ENCODE measurements at places on chromosomes 16 and 17.
A peak's percentile ranks its signal among the peaks of the same experiment; 100 is the strongest.

DNA sequence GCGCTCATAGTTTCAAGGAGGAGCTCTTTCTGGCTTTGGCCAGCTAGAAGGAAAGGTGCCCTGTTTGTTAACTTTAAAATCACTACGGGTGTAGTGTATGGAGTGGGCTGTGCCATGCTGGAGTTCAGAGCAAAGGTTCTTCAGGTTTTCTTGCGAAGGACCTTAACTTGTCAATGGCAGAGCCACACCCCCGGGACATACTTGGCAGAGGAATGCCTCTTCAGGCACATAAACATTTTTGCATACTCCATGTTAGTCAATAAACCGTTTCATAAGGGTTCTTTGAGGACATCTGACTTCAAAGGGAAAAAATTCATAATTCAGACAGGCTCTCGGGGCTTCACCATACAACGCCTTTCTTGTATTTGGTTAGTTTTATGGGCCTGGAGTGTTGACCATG is 113.0 kb upstream of the PLCG2 start:
- DNase-seq: no peak

- peak; percentile 24 for DNase-seq
Measured at GRCh38 chr17:77325577-77326075, 184.9 kb downstream of the SEC14L1 start.

GRCh38 chr17:57485916-57486881 is 229.9 kb downstream of the MSI2 start:
- no peak for DNase-seq

DNA sequence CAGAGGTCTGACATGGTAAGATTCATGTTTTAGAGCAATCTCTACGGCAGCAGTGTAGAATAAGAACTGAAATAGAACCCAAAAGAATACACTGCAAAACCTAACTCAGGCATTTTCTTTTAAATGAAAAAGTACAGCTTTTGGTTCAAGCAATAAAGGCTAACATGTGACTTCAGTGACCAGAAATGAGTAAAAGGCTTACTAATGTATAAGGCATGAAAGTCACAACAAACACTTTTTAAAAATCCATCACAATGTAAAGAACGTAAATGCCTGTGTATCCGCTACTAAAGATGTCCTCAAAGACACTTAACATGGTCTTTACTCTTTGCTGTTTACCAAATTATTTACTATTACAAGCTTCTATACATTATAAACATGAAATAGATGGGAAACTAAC is 16.6 kb downstream of the KIAA0753 start:
- DNase-seq: no peak

DNA sequence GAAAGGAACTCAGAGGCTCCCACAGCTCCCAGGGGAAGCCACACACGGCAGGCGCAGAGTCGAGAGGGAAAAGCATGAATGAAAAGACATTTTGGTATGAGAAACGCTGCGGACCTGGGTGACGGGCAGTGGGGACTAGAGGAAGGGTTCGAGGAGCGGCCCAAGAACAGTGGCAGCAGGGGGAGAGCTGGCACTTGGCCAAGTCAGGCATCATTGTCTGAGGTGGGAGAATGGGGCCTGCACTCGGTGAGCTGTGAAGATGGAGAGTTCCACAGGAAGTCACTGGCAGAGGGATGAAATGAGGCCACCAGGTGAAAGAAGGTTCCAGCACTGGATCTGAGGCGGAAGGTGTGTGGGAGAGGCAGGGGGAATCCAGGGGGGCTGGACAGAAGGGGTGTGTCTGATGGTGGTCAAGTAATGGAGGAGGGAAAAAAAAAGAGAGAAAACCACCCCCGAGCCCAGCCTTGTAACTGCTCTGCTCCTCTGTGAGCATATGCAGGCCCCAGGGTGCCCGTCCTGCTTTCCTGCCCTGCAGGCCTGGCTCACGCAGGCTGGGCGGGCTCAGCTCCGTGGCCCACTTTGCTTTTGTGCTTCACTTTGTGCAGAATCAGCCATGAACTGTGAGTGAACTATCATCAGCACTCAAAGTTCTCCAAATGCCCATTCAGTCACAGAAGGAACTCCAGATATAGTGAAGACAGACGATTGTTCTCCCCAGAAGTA is 31.8 kb downstream of the TMEM204 start:
- DNase-seq: no peak

GRCh38 chr16:3977376-3977775 is 96.9 kb upstream of the CREBBP start:
- DNase-seq: no peak

DNA sequence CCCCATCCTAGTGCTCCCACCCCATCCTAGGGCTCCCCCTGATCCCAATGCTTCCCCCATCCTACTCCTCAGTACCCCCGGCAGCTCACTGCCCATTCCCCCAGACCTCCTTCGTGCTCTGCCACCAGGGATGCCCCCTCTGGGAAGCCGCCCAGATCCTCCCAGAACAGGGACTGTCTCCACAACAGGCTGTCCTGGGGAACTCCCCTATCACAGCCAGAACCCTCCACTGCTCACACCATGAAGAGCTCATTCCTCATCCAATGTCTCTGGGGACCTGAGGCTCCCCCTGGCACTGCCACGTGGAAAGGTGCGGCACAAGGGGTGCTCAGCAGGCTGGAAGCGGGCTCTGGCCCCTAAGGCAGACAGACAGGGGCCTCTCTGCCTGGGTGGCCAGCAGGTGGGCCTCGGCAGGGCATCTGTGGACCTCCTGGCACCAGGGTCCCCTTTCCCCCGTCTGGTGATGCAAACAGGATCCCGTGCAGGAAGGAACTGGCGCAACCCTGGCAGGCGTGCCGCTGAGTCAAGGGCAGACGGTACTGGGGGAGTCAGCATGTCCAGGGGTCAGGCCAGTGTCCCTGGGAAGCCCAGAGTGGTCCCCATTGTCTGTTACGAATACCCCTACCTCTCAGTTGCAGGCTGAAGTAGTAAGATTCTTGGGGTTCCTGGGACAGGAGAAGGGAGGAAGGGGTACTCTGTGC is 14.8 kb upstream of the PVALEF start:
- DNase-seq: no peak

GRCh38 chr17:82029990-82030469 is 1.4 kb upstream of the RAC3 start:
- no peak for DNase-seq

GRCh38 chr16:11354407-11354732 is 9.1 kb downstream of the RMI2 start:
- no peak for DNase-seq

DNA sequence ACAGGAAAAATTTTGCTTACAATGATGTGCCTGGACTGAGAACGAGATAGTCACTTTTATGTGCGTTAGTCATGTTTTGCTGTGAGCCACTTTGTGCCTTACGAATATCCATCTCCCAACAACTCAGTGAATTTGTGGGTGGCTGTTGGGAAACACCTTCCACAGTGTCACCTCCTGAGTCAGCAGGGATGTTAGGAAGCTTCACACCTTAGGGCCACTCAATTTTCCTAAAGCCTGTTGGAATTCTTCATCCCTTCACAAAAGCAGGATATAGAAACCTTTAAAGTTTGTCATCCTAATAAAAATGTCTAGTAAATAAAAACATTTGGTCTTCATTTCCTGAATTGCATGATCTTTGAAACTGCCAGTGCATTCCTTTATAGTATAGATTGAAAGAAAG is 4.3 kb upstream of the KRTAP3-1 start:
- DNase-seq: no peak

DNA sequence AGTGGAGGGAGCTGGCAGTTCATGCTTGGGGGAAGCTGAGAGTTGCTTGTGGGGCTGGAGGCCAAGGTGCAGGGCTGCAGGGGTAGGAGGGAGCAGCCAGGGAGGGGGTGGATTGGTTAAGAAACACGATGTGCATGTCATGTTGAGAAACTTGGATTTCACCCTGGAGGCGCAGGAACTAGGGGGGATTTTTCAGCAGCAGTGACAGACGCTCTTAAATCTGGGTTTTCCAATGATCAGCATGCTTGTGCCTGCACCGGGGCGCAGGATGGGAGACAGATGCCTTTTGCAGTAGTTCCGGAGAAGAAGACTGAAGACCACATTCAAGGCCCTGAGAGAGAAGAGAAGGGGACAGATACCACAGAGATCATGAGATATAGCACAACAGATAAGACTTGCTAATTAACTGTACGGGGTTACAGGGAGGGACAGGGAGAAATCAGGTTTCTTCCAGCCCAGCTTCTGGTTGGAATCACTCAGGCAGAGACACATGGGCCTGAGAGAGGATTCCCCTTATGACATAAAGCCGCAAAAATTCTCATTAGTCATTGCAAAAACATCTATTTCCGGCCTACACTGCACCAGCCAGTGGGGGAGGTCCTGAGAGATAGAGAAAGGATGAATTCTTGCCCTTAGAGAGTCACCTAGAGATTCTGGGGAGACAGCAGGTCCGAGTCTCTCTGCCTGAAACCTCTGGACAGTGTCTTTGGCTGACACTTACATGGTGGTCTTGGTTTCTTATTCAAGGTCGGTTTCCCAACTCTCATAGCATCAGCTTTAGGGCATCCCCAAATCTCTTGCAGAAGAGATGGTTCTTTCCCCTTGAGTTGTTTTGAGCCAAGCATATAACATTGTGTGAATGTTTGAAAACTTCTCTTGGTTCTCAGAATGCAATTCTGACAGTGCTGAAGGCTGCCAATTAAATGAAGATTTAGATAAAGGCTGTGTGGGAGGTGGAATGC is 27.1 kb downstream of the CDH13 start:
- DNase-seq: peak; percentile 92

DNA sequence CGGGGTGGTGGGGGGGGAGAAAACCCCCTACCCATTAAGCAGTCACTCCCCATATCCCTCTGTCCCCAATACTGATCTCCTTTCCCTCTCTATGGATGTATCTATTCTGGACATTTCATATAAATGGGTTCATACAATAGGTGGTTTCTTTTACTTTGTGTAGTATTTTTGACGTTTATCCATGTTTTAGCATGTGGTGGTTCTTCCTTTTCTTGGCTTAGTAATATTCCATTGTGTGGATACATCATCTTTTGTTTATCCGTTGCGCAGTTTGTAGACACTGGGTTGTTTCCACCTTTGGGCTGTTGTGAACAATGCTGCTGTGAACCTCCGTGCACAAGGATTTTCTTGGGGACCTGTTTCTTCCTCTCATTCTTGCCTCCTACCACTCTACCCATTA is 12.6 kb downstream of the LDHD start:
- DNase-seq: no peak

DNA sequence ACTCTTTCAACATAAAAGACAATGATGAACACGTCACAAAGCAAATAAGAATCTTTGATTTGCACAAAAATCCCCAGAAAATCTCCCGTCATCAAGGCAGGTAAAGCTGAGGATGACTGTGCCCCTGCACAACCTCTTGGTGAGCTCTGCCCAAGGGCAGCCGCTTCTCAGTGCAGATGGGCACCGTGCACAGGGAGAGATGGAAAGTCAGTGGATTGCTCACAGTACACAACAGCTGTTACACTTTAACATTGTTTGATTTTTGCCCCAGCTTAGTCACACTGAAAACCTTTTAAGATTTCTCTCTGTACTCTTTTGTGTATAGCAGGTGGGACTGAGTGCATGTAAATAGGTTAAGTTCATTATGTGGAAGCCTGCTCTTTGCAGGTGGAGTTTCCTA is 104.2 kb downstream of the CDK5R1 start:
- DNase-seq: no peak

- DNase-seq: no peak
Measured at GRCh38 chr16:17606460-17606859, 135.7 kb upstream of the XYLT1 start.

DNA sequence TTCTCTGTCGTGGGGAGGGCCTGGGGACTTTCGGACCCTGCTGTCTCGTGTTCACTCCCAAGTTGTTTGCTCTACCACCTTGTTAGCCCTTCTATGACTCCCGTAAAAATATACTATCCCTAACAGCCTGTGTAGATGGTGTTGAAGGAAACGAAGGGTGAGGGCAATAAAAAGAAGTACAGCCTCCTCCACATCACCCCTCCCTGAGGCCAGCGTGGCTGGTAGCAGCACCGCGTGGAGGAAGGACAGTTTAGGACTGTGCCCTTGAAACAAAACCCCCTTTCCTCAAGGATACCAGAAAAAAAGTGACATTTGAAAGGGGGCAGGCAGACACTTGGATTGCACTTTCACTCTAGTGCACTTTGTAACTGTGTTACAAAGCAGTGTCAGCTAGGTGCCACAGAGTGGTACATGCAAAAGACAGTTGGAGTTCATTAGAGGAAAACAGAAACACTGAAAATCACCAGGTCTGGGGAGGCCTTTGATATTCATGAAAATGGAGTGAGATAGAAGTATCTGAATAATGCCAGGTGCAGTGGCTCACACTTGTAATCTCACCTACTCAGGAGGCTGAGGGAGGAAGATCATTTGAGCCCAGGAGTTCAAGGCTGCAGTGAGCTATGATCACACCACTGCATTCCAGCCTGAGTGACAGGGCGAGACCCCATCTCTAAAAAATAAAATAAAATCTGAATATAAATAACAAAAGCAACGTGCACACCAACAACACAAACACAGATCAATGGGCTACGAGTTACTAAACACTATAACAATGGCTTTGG is 53.8 kb downstream of the TBX4 start:
- no peak for DNase-seq

DNA sequence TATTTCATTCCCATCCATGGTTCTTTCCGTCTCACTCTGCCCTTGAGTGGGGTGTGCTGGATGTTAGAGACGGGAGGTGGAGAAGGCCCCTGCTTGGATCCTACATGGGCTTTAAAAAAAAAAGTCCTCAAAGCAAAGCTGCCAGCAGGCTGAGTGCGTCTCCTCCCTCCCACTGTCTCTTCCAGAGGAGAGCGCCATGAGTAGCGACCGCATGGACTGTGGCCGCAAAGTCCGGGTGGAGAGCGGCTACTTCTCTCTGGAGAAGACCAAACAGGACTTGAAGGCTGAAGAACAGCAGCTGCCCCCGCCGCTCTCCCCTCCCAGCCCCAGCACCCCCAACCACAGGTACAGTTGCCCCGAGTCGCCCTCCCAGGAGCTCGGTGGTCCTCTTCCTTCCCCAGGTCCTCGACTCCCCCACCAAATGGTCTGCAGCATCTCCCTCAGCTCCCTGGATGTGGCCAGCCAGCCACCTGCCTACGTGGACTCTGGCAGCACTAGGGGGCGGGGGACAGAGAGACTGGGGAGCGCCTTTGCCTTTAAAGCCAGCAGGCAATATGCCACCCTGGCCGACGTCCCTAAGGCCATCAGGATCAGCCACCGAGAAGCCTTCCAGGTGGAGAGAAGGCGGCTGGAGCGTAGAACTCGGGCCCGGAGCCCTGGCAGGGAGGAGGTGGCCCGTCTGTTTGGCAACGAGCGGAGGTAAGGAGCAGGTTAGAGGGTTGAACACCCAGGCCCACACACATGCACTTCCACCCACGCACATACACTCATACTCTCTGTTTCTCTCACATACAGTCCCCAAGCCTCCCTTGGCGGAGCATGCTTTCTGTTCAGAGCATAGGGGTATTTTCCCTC is 68.2 kb downstream of the PLD6 start:
- DNase-seq: no peak
